ENCODE measurements at places on chromosomes 6 and 20. TPM values are rescaled to one million over a fixed set of nuclear protein-coding genes. Genes with fewer than 3 reads are reported as not detected.

CDSN gene
- 0.22 TPM for total RNA-seq

SAMHD1 gene
- 99.7 TPM for total RNA-seq

DOK5 gene
- total RNA-seq, result 0.82 TPM

MAS1 gene
- not detected for total RNA-seq

PDYN gene
- total RNA-seq, result not detected

CAP2 gene
- 49.1 TPM for total RNA-seq

NAPB gene
- total RNA-seq, result 10.2 TPM

HCK gene
- total RNA-seq, result 0.53 TPM

CABLES2 gene
- 4.4 TPM for total RNA-seq

F13A1 gene
- total RNA-seq, result 10.1 TPM

PPP1R3G gene
- total RNA-seq, result 0.39 TPM

DNA sequence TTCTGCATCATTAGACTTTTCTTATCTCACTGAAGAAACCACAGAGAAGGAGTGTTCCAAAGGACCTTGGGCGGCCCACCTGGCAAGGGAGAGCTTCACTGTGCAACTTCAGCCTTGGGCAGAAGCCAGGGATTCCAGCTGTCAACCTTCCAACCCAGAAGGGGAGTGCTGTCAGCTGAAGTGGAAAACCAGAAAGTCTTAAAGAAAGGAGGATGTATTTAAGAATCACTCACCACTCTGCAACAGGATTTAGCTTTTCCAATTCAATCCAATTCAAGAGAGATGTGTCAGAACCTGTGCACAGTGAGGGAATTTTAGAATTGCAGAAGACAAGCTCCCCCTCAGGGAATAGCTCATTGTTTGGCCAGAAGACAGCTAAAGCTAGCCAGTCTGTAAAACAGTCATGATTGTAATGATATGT, 553.7 kb downstream of the CD83 start:
- DNase-seq, result peak; percentile 96

- no peak for DNase-seq
These were observed 38.9 kb downstream of the EYS start for GRCh38 chr6:65667916-65668656.

GRCh38 chr20:21575981-21576740, 62.3 kb upstream of the NKX2-2 start:
- DNase-seq, result no peak

DNA sequence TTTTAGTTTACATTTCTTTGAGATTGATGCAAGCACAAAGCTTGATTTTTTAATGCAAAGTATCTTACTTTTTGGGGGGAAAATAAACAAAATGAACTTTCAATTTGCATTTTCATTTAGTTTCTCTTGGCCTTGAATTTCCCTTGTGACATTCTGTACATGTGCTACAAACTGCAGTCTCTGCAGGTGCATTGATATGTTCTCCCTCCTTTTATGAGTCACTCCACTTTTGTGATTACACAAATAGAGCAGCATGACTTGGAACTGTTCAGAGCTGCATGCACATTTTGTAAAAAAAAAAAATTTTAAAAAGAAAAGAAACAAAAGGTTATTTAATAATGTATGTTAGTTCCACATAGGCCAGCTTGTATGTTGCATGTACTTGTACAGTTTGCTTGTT, 220.0 kb upstream of the KCNQ5 start:
- DNase-seq, result no peak

DNA sequence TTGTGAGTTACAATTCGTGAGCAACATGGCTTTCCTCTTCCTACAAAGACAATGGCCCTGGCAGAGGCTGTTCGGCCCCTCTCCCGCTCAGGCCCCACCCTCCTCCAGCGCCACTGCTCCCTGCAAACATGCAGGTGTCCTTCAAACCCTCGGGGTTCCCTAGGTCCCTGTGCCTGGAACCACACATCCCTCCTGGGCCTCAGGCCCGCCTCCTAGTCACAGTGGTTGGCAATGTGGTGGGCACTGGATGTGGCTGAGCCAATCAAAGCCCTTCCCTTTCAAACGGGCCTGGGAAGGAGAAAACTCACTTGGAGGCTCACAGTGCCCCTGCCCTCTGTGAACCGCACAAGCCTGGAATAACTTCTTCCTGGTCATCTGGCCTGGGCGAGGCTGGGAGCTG, 147.2 kb downstream of the TFAP2C start:
- DNase-seq, result no peak

- DNase-seq, result no peak
These were observed 67.0 kb downstream of the RIPOR2 start for GRCh38 chr6:24868765-24869164.

GRCh38 chr6:14763139-14763538, 482.7 kb upstream of the JARID2 start:
- peak; percentile 34 for DNase-seq

- no peak for DNase-seq
These were observed 297.3 kb upstream of the FLRT3 start for GRCh38 chr20:14634665-14635064.

DNA sequence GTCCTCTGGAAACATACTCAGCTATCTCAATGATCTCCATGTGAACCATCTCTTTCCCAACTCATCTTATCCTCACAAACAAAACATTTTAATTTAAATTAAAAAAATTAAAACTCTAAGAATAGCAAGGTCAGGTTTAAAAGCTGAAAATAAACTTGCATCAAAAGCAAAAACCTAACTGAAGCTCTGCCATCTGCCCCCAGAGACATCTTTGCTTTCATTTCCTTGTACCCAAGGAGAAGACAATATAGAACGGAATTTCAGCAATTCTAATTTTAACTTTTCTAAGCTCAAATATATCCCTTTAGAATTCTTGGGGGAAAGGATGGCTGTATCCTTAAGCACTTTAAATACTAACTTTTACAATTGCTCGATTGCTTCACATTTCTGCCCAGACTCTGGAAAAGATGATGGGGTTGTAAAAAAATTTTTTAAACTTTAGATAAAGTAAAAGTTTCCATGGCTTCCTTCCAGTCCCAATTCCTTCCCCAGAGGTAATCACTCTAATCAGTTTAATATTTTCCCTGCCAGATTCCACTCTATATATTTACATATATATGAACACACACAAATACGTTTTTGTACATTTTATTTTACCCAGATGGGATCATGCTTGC, 69.2 kb upstream of the SMIM29 start:
- DNase-seq, result no peak

DNA sequence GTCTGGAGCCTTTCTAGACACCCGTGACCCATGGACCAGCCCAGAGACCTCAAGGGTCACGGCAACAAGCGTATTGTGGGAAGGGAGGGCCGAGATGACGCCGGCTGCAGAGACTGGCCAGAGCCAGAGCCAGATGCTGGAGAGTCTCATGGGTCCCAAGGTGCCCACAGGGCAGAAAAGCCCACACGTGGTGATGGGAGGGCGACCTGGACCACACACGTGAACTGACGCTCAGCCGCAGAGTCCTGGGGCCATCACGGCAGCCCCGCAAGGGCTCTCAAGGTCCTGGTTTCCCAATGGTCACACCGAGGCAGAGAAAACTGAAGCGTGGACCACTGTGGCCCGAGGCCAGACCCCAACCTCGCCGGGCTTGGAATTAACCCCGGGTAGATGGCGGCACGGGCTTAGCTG, 92.6 kb downstream of the YTHDF1 start:
- no peak for DNase-seq

DNA sequence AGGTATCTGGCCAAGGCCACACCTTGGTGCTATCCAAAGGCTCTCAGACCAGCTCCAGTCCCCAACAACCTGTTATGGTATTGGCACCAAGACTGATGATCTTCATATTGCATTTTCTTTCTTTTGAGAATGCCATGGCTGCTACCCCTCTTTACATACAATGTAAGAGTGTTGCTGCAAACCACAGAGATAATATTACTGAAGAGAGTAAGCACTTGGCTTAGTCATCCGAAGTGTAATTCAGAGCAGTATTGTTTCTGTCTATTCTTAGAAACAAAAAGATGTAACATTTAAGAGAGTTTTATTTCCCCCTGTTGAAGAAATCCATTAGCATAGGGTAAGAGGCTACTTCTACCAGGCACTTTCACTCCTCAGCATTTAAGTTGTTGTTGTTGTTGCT, 212.5 kb downstream of the C6orf118 start:
- no peak for DNase-seq

GRCh38 chr6:35049900-35050756, 91.0 kb downstream of the TCP11 start:
- peak; percentile 74 for DNase-seq
